ENCODE measurements at places on chromosomes 3 and 15.

DNA sequence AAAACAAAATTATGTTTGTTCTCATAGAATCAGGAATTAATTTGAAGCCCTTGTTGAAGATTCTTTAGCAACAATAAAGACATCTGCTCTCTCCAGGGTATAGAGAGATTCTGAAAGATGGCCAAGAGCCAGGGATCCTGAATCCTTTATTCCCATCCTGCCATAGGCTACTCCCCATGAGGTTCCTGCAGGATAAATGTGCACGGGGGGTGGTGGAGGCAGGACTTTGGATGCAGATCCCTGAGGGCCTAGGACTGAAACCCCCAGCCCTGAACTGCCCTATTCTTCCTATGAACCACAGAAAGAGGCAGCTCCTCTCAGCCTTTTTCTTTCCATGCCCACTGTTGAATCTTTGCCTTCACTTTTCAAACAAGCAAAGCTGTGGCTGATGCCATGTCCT, 17.1 kb downstream of the TMEM108 start:
- DNase-seq: no peak

DNA sequence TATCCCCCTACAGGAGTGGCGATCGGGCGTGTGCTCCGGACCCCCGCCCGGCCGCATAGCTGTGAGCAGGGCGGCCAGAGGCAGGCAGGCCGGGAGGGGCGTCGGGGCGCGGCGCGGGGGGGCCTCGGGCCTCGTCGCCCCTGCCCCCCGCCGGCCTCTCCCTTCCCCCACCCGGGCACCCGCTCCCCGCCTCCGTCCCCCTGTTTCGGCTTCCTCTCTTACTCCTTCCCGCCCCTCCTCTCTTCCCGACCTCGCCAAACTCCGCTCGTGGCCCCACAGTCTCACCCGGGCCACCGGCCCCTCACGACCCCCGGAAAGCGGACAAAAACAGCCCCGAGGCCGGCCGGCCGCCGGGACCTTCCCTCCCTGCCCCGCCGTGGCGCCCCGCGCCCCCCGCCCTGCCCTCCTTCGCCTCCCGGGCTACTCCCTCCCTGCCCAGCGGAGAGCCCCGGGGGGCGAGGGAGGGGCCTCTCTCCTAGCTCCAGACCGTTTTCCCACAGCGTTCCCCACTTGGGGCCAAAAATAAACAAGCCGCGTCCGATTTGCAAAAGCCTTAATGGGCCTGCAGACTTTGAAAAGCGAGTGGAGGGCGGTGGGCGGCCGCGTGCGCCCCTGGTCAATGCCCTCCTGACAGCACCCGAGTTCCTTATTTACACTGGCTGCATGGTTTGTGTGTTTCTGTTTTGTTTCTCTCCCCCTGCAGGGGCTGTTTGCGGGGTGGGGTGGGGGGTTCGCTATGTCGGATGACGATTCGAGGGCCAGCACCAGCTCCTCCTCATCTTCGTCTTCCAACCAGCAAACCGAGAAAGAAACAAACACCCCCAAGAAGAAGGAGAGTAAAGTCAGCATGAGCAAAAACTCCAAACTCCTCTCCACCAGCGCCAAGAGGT, 1.0 kb downstream of the UBE2E1 start:
- DNase-seq: no peak

DNA sequence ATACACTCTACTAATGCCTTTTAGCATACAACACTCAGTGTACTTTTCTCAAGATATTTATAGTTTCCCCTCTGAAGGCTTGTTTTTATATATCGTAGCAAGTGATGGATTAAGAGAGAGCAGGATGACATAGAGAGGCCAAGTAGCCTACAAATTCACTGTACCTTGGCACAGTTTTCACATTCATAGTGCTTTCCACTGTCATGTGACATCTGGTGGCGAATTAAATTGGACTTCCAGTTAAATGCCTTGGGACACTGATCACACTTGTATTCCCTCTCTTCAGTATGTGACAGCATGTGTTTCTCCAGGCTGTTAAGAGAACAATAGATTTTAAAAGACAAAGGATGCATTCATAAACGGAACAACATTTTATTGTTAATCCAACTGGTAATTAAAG, 541.1 kb downstream of the MECOM start:
- no peak for DNase-seq

GRCh38 chr15:58962662-58963565, 24.5 kb upstream of the RNF111 start:
- DNase-seq: no peak

DNA sequence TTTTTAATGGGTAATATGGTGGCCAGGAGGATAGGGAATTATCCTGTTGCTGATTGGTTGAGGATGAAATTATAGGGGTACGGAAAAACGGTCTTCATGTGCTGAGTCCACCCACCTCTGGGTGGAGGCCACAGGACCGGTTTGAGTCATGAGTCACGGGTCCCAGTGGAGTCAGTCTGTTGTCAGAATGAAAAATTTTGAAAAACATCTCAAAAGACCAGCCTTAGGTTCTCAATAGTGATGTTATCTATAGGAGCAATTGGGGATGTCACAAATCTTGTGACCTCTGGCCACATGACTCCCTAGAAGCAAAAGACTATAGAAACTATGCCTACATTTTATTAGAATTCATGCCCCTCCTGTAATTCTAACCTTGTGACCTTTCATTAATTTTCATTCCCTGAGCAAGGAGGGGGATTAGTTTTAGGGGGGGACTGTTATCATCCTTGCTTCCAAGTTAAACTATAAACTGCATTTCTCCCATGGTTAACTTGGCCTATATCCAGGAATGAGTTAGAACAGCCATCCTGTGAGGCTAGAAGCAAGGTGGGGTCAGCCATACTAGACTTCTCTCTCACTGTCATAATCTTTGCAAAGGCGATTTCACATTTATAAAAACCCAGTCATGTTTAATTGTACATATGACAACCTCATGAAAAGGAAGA, 101.2 kb downstream of the TCF12 start:
- no peak for DNase-seq

DNA sequence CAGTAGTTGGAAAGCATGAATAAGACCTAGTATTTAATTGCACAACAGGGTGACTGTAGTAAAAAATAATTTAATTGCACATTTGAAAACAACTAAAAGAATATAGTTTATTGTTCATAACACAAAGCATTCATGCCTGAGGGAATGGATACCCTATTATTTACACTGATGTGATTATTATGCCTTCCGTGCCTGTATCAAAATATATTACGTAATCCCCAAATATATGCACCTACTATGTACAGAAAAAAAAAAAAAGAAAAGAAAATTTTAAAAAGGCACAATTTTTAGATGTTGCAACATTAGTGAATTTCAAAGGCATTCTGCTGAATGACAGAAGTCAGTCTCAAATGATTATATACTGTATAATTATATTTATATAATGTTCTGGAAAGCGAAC, 647.2 kb upstream of the BCHE start:
- no peak for DNase-seq

DNA sequence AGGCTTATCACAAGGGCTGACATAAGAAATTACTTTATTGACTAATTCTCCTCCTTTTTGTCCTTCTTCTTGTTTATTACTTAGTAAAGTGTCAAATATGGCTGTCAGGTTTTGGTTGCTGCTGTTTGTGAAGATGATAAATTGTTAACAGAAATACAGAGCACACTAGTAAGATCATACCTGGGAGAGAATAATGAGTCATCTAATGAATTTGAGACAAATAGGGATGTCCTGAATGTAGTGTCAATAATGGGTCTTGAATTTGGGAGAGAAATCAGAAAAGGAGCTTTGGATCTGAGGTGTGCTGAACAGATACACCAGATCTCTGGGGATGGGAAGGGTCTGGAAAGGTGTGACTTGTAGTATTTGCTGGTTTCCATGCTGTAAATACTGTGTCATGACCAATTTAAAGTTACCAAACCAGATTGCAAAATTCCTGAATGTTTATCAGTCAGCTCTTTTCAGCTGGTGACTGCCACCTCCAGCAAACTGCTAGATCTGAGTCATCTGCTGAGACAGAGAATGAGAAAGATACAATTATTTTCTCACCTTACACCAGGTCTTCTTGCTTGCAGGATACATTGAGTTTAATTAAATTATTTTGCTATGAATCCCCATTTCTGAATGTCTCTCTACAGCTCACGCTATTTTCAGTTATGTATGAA, 76.7 kb upstream of the SATB1 start:
- DNase-seq: no peak

- no peak for DNase-seq
These were observed 24.0 kb downstream of the TGFBR2 start for GRCh38 chr3:30630238-30631030.

GRCh38 chr15:67744331-67745072, 80.8 kb upstream of the SKOR1 start:
- no peak for DNase-seq

GRCh38 chr3:187042346-187042745, 97.0 kb downstream of the RPL39L start:
- DNase-seq: no peak

GRCh38 chr3:1232276-1232675, 139.5 kb downstream of the CNTN6 start:
- DNase-seq: no peak

DNA sequence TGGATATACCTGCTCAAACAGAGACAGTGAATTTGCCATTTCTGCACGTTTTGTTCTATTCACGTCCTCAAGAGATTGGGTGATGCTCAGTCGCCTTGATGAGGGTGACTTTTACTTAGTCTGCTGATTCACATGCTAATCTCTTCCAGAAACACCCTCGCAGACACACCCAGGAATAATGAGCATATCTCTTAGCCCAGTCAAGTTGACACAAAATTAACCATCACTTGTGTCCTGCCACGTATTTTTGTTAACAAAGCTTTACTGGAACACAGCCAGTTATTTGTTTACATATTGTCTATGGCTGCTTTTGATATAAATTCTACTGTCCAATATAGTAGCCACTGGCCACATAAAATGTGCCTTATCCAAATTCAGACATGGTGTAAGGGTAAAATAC, 218.3 kb downstream of the FHIT start:
- no peak for DNase-seq

DNA sequence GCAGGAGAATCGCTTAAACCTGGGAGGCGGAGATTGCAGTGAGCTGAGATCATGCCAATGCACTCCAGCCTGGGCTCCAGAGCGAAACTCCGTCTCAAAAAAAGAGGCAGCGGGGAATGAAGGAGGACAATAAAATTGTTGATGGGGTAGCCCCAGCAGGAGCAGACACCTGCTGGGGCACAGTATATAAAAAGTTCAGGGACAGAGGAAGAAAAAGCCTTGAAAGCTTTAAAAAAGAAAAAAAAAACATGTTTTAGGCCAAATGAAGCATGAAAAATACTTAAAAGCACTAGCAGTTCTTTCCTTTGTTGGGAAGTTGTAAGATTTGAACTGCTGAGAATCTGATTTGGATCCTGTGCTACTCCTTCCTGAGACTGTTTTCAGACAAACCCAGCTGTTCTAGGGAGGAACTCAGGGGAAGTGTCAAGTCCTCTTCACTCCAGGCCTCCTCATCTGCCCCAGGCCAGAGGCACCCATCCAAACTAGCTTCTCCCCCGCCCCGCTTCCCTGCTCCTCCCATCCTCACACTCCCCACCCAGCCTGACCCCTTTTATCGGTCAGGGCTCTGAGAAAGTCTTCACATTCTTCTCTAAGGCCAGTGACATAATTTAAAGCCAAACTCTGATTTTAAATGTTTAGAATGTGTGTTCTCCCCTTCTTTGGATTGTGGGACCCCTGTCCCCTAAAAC, 4.9 kb downstream of the IL17RD start:
- no peak for DNase-seq

GRCh38 chr3:35936571-35936970, 297.2 kb downstream of the ARPP21 start:
- DNase-seq: no peak

GRCh38 chr15:29461877-29462276, 192.3 kb upstream of the NSMCE3 start:
- no peak for DNase-seq

- no peak for DNase-seq
These were observed 2.6 kb upstream of the ABHD10 start for GRCh38 chr3:111976254-111976653.

DNA sequence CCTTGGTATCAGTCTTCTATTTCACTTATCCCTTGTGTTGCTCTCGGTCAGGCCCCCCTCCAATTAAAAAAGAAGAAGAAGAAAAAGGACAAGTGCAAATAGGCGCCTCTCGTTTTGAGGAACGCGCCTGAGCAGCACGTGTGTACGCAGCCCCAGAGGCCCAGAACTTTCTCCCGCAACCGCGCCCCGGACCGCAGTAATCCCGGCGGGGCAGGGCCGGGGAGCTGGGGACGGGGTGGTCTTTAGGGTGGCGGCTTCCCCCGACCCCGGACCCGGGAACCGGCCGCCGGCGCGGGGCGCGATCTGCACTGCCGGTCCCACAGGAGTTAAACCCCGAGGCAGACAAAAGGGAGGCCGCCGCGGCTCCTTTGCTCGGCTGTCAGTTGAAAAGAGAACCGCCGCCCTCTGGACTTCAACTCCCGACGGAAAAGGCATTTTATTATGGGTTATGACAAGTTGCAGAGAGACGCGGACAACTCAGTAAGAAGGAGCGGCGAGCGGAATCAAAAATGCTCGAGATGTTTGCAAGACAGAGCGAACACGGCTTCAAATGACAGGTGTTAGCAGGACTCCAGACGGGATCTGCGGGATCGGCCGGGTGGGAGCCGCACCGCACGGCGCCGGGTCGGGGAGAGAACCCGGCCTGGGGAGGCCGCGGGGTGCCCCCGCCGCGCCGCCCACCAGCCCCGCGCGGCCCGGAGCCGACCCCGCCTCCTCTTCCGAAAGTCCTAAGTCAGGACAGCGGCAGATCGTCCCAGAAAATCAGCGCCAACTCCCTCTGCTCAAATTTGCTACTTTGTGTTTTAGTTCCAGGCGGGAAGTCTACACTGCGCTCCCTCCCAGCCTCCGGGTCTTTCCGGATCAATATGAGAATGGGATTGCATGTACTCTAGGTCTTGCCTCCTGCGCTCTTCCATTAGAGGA, 79.0 kb downstream of the NR2F2 start:
- DNase-seq: no peak

- no peak for DNase-seq
These were observed 22.4 kb downstream of the CXCR6 start for GRCh38 chr3:45965653-45966052.

- no peak for DNase-seq
These were observed 28.6 kb upstream of the CLSTN2 start for GRCh38 chr3:139906418-139906817.

- no peak for DNase-seq
These were observed 338.9 kb upstream of the TMCO5A start for GRCh38 chr15:37595426-37595970.

GRCh38 chr3:37824954-37825328, 36.7 kb upstream of the CTDSPL start:
- no peak for DNase-seq

- no peak for DNase-seq
These were observed 17.9 kb downstream of the CRYGS start for GRCh38 chr3:186526256-186526606.

DNA sequence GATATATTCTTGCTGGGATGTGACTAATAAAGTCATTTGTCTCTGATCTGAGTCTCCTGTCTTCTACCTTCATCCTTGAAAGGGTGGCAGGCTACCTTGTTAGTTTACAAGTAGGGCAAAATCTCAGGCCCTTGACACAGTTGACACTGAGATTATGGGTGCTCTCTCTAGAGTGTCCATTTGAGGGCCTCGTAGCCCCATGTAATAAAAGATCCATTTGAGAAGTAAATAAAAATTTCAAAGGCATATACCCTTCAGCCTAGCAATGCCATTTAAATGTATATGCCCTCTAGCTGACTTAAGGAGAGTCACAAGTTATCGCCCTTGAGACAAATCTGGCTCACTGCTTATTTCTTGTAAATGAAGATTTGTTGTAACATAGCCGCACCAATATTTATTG, 98.6 kb downstream of the TCF12 start:
- no peak for DNase-seq

Data from left renal pelvis (tissue), 4 donors.